ENCODE measurements at places on chromosomes 7 and 10. TPM values are rescaled to one million over a fixed set of nuclear protein-coding genes. Genes with fewer than 3 reads are reported as not detected.

DNA sequence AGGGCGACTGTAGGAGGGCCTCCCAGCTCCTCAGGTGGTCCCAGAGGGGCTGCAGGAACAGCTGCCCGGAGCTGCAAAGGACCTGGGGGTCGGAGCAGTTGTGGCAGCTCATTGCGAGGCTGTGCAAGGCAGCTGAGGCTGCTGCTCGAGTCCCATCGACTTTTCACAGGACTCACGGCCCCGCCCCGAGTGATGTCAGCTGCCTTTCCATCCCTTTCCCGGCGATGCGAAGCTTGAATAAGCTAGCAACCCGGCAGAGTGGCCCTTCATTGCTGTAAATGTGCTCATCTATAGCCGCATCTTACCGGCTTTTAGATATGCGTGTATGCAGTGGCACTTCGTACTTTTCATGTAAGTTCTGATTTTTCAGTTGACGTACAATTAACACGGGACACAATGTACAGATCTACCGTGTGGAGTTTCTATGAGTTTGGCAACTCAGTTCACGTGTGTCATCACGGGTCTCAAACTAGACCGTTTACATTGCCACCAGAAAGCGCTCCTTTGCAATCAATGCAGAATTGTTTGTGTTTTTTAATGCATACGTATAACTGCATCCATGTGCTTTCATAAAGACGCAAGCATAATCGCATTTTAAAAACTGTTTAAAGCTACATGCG, at the start of gene CH25H:
TSS of gene CH25H (minus strand) at position 137 of the 620 bp plus-strand sequence. CDS start at position 112, 25 bp downstream.
- DNase-seq = peak; percentile 69

DNA sequence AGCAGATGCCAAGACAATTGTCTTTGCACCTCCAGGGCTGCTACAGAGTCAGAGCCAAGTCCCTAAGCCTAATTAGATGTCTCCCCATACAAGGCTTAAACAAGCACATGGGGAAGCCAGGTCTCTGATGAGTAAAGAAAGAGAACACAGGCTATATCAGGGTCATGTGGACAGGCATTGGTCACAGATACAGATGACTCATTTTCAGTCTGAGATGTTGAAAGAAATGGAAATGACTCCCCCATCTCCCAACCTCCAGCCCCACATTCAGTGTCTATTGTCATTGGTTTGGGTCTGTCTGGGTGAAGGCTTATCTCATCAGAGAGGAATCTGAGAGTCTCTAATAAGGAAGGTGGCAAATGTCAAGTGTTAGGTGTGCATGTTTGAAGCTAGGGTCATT, 290.1 kb upstream of the KIAA1217 start:
- peak; percentile 25 for DNase-seq

DNA sequence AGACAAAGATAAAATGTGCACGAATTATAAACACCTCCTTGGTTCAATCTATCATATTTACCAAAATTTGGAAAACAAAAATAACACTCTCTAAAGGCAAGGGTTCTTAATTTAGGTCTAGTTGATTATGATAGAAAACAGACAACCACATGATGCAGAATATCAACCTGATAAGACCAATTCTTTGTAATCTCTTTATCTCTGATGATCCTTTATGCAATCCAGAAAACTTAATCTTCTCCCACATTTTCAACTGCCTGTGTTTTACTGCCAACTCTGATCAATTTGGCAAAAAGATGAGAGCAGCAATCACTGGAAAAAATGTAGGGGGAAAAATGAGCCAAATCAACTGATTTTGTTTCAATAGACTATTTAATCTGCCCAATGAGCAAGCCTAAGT, 148.5 kb downstream of the LRRN3 start:
- DNase-seq = no peak

DNA sequence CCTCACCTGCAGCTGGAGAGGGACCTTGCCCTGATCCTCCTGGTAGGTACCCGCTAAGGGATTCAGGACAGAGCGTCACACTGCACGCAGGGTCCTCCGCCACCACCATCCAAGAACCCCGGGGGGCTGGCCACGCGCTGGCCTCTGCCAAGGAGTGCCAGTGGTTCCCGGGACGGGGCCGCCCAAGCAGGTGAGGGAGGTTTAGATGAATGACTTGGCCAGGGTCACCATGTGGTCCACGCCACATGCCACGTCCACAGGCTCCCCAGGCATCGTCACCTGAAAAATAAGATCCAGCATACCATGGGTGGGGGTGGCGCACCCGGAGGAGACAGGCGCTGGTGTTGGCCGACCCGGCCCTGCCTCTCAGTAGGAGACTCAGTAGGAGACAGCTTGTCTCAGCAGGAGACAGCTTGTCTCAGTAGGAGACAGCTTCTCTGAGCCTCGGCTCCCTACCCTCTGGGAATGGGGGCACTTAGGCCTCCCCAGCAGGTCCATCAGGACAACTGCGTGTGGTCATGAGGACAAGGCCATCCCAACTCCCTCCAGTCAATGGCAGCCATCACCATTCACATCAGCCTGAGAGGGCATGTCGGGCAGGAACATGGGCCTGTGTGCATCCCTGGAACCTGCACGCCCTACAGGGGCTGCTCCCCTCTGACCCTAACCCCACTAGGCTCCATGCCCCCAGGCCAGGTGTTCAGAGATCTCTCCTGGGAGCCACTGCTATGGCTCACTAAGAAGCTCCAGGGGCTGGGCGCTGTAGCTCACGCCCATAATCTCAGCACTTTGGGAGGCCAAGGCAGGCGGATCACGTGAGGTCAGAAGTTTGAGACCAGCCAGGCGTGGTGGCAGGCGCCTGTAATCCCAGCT, 30.5 kb downstream of the RCC1L start:
- DNase-seq = no peak

DNA sequence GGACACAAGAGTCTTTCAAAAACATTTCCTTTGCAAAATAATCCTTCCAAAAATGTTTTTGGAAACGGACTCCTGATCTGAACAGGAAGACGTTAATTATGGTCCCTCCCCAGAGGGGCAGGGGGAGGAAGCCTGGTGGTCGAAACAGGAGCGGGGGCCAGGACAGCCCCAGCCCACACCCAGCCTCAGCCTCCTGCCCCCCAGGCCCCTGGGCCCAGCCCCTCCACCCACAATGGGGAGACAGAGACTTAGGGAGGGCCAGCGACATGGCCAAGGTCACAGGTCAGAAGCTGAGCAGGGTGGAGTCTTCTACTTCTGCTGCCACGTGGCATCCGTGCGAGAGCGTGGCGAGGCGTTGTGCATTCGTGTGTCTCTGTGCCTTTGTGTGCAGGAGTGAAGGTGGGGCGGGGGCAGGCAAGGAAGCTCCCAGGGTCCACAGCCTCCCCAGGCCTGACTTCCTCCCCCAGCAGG, 14.0 kb upstream of the GRIFIN start:
- no peak for DNase-seq

SDK1 gene
- 1.5 TPM for total RNA-seq

OIT3 gene
- total RNA-seq = not detected

- peak; percentile 76 for DNase-seq
Measured at GRCh38 chr7:92634924-92635519, 44.8 kb upstream of the FAM133B start.

- DNase-seq = no peak
Measured at GRCh38 chr10:126906704-126907422, 1.6 kb downstream of the DOCK1 start.

CELF2 gene
- total RNA-seq = not detected

DNA sequence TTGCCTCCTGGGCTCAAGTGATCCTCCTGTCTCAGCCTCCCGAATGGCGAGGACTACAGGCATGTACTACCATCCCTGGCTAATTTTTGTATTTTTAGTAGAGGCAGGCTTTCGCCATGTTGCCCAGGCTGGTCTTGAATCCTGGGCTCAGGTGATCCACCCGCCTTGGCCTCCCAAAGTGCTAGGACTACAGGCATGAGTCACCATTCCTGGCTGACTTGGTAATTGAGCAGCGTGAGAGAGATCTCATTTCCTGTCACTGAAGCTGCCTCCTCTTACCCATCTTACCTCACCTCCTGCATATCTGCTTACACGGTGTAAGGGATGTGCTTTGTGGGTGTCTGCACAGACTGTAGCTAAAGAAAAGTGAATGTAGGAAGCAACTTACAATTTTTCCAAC, 9.7 kb downstream of the IFIT3 start:
- DNase-seq = peak; percentile 86

SLC26A3 gene
- not detected for total RNA-seq

DNA sequence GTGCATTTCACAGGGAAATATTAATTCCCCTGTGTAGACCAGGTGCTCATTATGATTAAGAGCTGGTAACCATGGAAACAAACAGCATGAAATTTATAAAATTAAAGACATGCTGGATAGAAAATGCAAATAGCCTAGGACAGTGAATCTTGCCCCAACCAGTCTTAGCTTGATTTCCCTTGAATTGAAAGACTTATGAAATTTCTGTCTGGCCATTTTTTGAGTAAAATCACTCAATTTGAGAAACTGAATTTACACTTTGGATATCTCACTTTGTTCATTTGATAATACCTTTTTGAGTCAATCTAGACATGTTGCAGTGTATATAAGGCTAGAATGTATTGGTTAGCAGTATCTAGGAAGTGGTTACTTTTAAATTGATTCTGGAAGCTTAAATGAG, 4.4 kb upstream of the SMIM30 start:
- DNase-seq = no peak

CRTAC1 gene
- total RNA-seq = not detected

MRC1 gene
- not detected for total RNA-seq

DNA sequence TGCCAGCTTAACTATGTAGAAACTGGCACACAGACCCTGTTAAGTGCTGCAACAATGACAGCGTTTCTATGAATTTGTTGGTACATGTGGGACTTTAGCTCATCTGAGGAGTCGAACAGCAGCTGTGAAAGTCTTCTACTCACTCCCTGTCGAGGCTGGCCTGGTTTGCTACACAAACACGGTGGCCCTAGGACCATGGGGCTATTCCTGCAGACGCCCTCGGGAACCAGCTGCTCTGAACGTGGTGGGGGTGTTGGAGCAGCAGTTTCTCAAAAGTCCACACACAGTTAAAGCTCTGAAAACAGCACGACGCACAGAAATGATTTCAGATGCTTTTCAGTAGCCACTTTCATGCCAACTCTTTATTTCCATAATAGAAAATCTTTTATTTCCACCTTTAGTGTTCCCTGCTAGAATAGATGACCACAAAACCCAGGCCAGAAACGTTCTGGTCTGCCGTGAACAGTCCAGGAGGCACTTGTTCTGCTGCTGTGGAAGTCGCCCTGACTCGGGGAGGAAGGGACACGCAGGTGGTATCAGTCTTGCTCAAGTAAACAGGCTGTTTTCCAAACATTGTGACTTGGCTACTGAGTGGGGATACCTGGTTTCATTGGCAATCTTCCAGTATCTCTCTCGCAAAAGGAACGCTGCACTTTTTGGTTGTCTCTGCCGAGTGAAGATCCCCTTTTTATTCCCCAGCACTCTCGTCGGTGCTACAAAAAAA, 21.5 kb downstream of the GUSB start:
- DNase-seq = no peak

GRCh38 chr10:132441818-132442524, 45.0 kb downstream of the PWWP2B start:
- no peak for DNase-seq

GRCh38 chr7:132755538-132756483, 179.5 kb upstream of the PLXNA4 start:
- DNase-seq = peak; percentile 16

DNA sequence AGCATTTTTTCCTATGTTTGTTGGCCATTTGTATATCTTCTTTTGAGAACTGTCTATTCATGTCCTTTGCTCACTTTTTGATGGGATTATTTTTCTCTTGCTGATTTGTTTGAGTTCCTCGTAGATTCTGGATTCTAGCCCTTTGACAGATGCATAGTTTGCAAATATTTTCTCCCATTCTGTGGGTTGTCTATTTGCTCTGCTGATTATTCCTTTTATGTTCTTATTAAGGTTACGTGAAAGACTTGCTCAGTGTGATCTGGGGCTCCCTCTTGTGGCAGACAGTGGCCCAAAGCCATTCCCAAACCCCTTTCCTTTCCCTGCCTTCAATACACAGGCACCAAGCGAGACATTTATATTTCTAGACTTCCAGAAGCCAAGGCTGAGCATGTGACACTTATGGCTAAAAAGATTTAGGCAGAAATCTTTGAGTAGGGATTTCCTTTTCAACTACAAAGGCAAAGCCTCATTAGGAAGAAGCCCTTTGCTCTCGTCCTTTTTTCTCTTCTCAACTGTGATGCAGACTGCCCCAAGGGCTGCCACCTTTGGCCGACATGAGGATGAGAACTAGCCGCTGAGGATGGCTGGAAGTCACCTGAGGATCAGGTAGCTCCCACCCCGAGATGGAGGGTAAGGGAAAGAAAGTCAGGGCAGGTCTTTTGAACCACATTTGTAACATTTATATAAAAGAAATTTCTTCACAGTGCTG, 23.6 kb downstream of the ST8SIA6 start:
- peak; percentile 78 for DNase-seq

DNA sequence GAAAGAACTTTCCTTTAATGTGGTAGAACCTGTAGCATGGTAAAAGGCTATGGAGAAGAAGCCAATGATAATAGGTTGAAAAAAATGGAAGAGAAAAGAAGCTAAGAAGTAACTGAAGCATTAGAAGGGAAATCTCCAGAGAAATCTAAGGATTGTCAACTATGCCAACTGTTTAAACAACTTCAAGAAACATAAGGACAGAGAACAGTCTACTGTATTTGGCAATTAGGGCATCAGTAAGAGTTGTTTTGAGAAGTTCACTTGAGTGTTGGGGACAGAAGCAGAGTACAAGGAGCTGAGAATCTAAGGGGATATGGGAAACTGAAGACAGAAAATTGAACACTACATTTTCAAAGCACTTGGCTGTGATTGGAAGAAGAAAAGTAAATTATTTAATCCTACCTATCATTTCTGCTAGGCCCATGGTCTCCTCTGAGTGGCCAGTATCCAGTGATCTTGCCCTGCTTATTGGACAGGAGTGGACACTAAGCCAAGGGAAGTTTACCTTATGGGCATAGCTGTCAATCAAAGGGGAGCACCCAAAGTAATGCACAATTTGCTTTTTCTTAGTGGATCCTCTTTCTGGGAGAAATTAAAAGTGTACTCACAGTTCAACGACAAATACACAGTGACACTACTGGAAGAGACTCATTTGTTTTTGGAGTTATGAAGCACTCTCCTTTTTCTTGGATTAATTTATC, 56.4 kb upstream of the CCDC71L start:
- no peak for DNase-seq

- DNase-seq = no peak
Measured at GRCh38 chr7:105000927-105001336, 13.1 kb upstream of the KMT2E start.

FAM185A gene
- total RNA-seq = 8.9 TPM

ASAH2 gene
- total RNA-seq = 7.4 TPM

ALOX5 gene
- total RNA-seq = not detected

OPN1SW gene
- total RNA-seq = not detected

- DNase-seq = no peak
Measured at GRCh38 chr7:46089281-46089680, 168.2 kb upstream of the IGFBP3 start.

GRCh38 chr7:55190511-55191160, 171.8 kb downstream of the EGFR start:
- DNase-seq = no peak

GRCh38 chr7:122412441-122412840, 107.9 kb upstream of the FEZF1 start:
- no peak for DNase-seq

- no peak for DNase-seq
Measured at GRCh38 chr10:69480068-69480412, 28.8 kb downstream of the TSPAN15 start.

Measured in MCF 10A (cell line).